ENCODE measurements at places on chromosomes 2 and 18.

DNA sequence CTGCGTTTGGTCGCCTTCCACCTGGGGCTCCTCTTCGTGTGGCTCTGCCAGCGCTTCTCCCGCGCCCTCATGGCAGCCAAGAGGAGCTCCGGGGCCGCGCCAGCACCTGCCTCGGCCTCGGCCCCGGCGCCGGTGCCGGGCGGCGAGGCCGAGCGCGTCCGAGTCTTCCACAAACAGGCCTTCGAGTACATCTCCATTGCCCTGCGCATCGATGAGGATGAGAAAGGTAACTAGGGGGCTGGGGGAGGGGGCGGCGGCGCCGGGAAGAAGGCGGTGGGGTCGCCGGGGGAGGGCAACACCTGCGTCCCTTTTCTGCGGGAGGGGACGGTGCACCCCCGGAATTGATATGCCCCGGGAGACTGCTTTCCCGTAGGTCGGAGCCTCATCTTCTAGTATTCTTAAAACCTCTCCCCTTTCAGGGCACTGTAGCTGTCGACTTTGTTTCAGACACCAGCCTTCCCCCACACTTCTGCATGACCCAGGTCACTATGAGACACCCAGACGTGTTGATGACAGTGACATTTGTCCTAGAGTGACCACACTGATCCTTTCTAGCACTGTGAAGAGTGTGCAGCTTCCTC lies 755 bp downstream of the SPAST start:
- no peak for DNase-seq

- no peak for DNase-seq
These were observed 6.4 kb downstream of the CD207 start for GRCh38 chr2:70828914-70829824.

- no peak for DNase-seq
These were observed 140.9 kb upstream of the XPO1 start for GRCh38 chr2:61679096-61679495.

GRCh38 chr18:55477499-55477859 lies 110.5 kb downstream of the TCF4 start:
- DNase-seq: no peak

- no peak for DNase-seq
These were observed 46.6 kb downstream of the ZNF532 start for GRCh38 chr18:58911241-58911640.

DNA sequence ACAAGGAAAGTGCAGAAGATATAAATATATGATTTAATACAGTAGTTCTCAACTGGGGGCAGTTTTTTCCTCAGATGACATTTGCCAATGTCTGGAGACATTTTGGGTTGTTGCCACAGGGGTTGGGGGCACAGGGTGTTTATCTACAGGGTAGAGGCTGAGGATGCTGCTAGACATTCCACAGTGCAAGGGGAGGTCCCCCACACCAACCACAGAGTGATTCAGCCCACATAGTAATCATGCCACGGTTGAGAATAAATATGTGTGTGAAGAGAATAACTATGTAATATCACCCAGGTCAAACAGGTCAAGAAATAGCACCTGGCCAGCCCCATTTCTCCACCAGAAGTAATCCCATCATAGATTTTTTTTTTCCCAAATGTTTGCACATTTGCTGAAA lies 17.9 kb downstream of the DYSF start:
- no peak for DNase-seq

DNA sequence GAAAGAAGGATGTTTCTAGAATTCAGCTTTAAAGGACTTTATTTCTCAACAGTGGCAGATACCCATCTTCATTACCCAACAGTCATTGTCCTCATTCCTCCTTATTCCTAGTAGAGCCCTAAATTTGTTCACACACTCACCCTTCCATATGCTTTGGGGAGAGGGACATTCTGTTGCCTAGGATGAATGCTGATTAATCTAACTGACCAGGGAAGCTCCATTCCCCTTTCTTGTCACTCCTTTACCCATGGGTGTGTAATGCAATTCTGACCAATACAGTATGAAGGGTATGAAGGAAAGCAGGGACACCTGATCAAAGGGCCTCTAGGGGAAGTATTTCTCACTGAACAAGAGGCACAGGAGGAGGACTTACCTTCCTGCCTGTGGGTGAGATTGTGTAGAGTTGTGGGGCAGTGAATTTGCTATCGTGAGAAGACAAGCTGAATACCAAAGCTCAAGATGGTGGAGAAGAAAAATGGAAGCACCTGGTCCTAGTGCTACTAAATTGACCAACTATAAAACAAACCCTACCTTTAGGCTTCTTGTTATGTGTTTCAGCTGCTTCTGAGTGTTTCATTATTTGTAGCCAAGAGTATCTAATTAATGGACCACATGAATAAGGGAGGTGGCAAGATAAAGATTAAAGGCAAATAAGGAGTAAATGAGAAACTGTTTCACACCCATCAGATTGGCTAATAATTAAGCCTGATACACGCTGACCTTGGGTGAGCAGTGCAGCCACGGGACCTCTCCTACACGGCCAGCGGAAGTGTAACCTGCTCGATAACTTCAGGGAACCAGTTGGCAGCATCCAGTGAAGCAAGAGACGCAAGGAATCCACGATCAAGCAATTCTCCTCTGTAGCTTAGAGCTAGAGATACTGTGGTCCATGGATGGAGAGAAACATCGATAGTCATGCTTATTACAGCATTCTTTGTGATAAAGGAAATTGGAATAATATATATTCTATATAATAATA lies 202.3 kb downstream of the MYCN start:
- no peak for DNase-seq

GRCh38 chr2:238458651-238459050 lies 31.9 kb downstream of the ASB1 start:
- DNase-seq: no peak

- no peak for DNase-seq
These were observed 8.3 kb upstream of the DNAH7 start for GRCh38 chr2:196076778-196077568.

DNA sequence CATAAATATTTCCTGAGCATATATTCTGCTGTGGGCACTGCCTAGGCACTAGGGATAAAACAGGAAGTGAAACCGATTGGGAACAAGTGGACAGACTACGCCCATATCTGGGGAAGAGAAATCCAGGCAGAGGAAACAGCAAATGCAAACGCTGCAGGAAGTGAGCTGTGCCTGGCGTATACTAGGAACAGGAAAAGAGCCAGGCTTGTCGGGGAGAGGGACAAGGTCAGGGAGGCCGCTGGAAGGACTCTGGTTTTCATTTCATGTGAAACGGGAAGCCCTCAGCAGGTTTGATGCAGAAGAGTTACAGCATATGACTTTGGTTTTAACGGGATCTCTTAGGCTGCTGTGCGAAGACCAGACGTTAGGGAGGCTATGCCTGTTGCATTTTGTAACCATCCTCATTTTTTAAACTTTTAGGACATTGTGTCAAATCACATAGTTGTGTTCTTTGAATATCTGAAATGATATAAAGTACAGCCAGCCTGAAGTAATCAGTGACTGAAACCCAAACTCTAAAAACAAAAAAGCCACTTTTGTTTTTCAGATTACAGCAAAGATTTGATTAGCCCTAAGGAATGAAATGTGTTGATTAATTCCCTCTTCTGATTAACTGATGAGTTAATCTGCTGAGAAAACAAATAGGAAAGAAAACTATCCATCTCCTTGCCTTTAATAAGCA lies 110.2 kb upstream of the PIEZO2 start:
- DNase-seq: no peak

DNA sequence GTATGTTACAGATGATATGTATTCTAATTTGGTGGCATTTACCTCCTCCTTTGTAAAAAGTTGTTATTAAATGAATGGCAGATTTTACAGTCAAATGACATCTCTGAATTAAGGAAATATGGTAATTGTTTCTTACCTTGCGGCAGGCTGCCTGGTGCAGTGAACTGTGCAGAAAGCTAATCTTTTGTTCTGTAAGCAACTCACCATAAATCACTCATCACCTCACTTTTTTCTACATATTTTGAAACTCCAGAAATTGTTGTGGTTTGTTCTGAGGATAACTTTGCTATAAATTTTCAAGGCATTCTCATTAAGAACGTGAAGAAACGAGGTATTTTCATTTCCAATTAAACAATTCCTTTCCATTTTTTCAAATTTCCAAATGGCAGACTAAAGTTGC lies 52.7 kb downstream of the ST6GAL2 start:
- no peak for DNase-seq

DNA sequence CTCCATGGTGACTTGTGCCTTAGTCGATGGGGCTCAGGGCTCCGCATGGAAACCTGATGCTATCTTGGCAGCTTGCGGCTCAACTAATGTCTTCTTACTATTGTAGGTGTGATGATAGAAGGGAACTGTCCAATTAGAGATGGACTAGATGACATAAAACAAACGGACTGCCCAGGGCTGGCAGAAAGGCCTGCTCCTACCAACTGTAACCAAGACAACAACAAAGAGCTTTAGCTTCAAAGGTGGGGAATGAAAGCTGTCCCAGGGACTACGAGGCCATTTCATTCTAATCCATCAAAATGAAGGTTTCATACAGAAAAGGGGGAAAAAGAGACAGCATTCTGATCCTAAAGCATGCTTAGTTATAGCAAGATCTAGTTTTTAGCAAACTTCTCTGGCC lies 186.9 kb upstream of the ACAA2 start:
- no peak for DNase-seq

GRCh38 chr2:108701806-108702205 lies 17.5 kb upstream of the RANBP2 start:
- no peak for DNase-seq

GRCh38 chr2:17719562-17720371 lies 33.8 kb downstream of the SMC6 start:
- no peak for DNase-seq

GRCh38 chr2:239194731-239195317 lies 206.0 kb downstream of the HDAC4 start:
- no peak for DNase-seq

- no peak for DNase-seq
These were observed 19.0 kb downstream of the TMSB10 start for GRCh38 chr2:84924173-84925106.

- DNase-seq: no peak
These were observed 942.9 kb upstream of the KLHL29 start for GRCh38 chr2:22442051-22442450.

- DNase-seq: no peak
These were observed 91.1 kb upstream of the NDUFV2 start for GRCh38 chr18:9011431-9011830.
